ENCODE measurements at places on chromosomes 3 and 15. TPM values are rescaled to one million over a fixed set of nuclear protein-coding genes. Genes with fewer than 3 reads are reported as not detected.

DNA sequence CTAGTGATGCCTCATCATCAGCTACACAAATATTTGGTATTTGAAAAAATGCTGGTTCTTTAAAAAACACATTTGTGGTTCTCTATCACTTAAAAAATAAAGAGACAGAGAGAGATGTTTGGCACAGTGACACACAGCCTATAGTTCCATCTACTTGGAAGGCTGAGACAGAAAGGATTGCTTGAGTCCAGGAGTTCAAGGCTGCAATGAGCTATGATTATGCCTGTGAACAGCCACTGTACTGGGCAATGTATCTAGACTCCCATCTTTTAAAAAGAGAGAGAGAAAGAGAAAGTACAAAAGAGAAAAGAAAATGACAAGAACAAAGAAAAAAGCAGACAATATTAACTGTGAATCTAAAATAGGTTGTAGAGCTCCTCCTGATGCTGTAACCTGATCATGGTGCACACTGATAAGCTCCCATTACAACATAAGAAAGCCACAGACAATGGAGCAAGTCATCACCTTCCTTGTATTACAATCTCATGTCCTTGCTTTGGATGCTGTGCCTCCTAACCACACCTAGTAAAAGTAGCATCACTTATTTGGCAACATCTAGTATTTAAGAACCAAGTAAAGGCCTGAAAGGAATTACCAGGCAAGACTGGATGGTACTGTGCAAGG is 31.7 kb upstream of the MAP4 start:
- H3K27me3 ChIP-seq: no peaks in the 10 kb centered on the region
- DNase-seq: no peak
- no peaks in the 10 kb centered on the region for H3K4me1 ChIP-seq

DNA sequence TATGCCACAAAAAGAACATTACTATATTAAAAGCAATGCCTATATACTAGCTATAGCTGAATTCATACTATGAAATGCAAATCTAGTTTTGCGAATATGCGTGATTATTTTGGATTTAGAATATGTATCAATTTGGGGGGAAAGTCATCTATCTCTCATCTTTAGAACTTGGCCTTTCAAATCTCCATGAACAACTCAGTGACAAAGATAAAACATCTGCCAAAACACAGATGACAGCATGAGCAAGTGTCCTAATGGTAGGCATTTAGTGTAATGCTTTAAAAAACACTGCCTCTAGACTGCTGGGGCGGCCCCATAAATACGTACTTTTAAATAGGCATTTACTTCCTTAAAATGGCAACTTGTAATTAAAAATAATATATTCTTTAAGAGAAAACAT is 2.7 kb downstream of the CD47 start:
- no peaks in the 10 kb centered on the region for H3K27me3 ChIP-seq
- H3K36me3 ChIP-seq: peaks cover 6% of the 10 kb centered on the region
- DNase-seq: no peak
- H3K4me1 ChIP-seq: peaks cover 69% of the 10 kb centered on the region

GRCh38 chr3:2856138-2857133 is 253.7 kb downstream of the IL5RA start:
- no peaks in the 10 kb centered on the region for H3K27me3 ChIP-seq
- H3K27ac ChIP-seq: no peak overlapping the region
- DNase-seq: no peak
- no peaks in the 10 kb centered on the region for H3K4me1 ChIP-seq
- no peak overlapping the region for H3K4me3 ChIP-seq
- H3K36me3 ChIP-seq: no peaks in the 10 kb centered on the region

- no peak for DNase-seq
- no peaks in the 10 kb centered on the region for H3K4me1 ChIP-seq
- no peaks in the 10 kb centered on the region for H3K36me3 ChIP-seq
- H3K27ac ChIP-seq: no peak overlapping the region
These were observed 27.7 kb upstream of the TSPAN3 start for GRCh38 chr15:77098572-77098971.

DNA sequence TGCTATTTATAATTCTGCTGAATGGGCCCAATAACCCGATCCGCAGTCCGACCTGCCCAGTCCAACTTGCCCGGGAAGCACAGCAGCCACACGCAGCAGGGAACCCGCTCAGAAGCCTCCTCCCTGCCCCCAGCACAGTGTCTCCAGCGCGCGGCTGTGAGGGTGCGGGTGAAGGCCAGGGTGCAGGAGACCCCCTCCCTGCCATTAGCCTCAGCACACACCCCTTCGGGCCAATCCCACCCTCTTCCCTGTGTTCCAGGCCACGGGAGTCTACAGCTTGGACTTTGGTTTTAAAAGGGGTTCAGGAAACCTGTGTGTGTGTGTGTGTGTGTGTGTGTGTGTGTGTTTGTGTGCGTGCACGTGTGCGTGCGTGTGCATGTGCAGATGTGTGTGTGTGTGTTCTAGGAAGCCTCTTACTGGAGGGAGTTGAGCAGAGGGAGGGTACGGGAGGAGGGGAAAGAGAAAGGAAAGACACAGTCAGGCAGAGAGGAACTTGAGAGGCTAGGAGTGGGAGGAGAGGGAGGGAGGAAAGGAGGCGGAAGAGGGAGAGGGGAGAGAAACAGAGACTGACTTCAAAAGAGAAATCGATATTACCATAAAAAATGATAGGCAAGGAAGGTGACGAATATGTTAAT is 34.2 kb downstream of the ATP2B2 start:
- H3K4me1 ChIP-seq: no peaks in the 10 kb centered on the region
- no peak for DNase-seq
- no peaks in the 10 kb centered on the region for H3K27me3 ChIP-seq
- H3K4me3 ChIP-seq: no peak overlapping the region
- H3K27ac ChIP-seq: no peak overlapping the region

- no peaks in the 10 kb centered on the region for H3K36me3 ChIP-seq
- no peaks in the 10 kb centered on the region for H3K27me3 ChIP-seq
- H3K4me3 ChIP-seq: no peak overlapping the region
- DNase-seq: no peak
These were observed 16.2 kb downstream of the NCEH1 start for GRCh38 chr3:172694573-172695246.

GRCh38 chr3:117706037-117706436 is 996.5 kb downstream of the TUSC7 start:
- no peaks in the 10 kb centered on the region for H3K4me1 ChIP-seq
- H3K27ac ChIP-seq: no peak overlapping the region
- no peak for DNase-seq
- H3K27me3 ChIP-seq: no peaks in the 10 kb centered on the region

- DNase-seq: no peak
- H3K4me1 ChIP-seq: peaks cover 75% of the 10 kb centered on the region
- no peaks in the 10 kb centered on the region for H3K27me3 ChIP-seq
These were observed 24.2 kb downstream of the PIAS1 start for GRCh38 chr15:68078365-68078764.

DNA sequence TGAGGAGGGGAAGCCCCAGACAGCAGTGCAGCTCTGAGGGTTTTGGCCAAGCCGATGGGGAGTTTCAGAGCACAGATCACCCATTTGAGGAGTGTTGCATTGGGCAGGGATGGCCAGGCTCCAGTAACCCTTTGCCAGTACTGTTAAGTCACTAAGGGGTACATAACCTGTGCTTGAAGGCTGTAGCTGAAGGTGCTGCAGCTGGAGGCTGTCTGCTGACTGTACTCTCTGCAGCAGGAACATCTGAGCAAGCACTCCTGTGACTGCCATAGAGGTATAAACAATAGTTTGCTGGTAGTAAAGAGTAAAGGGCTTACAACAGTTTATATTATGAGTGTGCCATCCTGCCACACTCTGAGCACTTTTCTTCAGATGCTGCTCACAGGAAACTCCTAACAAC is 297.8 kb downstream of the EPHA3 start:
- H3K4me3 ChIP-seq: no peak overlapping the region
- no peak overlapping the region for H3K27ac ChIP-seq
- H3K27me3 ChIP-seq: no peaks in the 10 kb centered on the region
- no peaks in the 10 kb centered on the region for H3K36me3 ChIP-seq
- DNase-seq: no peak

DNA sequence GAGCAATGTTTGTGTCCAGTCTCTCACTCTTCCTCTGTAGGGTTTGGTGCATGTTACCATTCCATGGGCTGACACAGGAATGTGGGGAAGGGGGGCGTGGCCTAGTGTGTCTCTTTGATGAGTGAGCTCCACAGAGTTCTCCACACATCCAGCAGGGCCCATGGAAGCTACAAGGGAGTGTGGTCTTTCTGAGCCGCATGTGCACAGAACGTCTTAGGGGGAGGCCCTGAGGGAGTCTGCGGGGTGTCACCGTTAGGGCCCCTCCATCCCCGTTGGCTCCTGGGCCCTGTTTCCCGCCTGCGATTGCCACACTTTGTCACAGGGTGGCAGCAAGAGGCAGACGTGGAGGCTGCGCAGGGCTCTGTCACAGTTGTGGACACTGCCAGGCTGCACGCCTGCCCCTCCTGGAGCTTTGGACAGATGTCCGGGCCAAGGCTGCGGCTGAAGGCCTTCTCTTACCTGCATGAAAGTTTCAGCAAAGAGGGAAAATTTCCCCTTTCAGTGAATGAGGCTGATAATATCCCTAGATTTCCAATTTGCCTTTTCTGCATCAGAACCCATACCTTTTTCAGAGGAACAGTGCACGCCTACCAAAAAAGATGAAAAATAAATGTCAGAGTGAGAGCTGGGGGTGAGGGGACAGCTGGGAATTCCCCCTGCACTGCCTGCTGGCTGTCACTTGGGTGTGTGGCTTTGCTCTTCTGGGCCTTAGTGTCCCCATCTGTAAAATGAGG is 24.3 kb downstream of the CACNA2D3 start:
- H3K4me1 ChIP-seq: no peaks in the 10 kb centered on the region
- DNase-seq: no peak
- H3K27me3 ChIP-seq: no peaks in the 10 kb centered on the region
- H3K4me3 ChIP-seq: no peak overlapping the region
- H3K27ac ChIP-seq: no peak overlapping the region
- H3K36me3 ChIP-seq: no peaks in the 10 kb centered on the region

DNA sequence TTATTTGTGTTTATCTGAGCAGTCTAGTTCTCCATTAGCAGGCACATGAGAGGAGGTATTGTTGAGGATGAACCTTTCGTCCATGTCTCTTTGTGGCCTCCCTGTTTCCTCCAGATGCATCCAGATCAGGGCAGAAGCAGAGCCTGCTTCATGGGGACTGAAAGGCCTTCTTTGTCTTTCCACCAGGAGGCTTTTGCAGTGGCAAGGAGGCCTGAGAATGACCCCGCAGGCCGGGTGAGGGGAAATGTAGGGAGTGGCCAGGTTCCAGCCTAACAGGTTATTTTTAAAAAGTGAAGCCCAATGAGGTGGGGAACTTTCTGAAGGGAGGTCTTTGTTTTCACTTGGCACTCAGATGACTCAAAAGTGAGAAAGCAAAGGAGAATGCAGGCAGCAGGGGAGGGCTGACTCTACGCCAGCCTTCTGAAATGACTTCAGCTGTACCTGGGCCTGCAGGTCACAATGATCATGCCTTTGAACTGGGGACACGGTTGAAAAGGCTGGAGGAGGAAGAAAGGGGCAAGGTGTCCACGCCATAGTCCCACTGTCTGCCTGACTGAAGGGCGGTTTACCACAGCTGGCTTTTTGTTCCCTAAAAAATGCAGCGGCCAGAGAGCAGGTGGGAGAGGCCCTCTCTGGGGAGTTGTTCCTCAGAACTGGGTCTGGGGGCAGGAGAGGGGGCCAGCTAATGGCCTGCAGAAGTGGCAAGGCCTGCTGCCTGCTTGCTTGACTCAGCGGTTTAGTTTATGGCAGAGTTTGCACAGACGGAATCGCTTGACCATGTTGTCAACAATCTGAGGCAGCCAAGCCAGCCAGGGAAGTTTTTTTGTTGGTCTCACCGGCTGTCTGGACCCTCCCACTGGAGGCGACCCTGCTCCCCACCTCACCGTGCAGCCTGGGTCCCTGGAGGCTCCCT is 28.7 kb downstream of the CMTM7 start:
- peaks cover 94% of the 10 kb centered on the region for H3K4me1 ChIP-seq
- no peaks in the 10 kb centered on the region for H3K27me3 ChIP-seq

DNA sequence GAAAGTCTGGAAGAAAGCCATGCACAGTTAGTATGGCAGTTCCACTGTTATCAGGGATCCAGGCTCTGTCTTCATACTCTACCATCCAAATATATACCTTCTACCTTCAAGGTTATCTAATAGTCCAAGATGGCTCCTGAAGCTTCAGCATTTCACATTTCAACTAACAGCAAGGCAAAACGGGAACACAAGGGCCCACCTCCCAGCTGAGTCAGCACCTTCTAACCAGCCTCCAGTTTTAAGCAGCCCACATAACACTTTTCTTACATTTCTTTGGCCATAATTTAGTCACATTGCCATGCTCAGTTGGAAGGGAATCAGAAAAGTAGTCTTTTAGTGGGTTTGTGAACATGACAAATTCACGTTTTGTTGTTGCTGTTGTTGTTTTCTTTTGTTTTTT is 15.4 kb upstream of the MSL2 start:
- no peaks in the 10 kb centered on the region for H3K36me3 ChIP-seq
- no peak for DNase-seq
- H3K4me1 ChIP-seq: no peaks in the 10 kb centered on the region
- H3K4me3 ChIP-seq: no peak overlapping the region

DNA sequence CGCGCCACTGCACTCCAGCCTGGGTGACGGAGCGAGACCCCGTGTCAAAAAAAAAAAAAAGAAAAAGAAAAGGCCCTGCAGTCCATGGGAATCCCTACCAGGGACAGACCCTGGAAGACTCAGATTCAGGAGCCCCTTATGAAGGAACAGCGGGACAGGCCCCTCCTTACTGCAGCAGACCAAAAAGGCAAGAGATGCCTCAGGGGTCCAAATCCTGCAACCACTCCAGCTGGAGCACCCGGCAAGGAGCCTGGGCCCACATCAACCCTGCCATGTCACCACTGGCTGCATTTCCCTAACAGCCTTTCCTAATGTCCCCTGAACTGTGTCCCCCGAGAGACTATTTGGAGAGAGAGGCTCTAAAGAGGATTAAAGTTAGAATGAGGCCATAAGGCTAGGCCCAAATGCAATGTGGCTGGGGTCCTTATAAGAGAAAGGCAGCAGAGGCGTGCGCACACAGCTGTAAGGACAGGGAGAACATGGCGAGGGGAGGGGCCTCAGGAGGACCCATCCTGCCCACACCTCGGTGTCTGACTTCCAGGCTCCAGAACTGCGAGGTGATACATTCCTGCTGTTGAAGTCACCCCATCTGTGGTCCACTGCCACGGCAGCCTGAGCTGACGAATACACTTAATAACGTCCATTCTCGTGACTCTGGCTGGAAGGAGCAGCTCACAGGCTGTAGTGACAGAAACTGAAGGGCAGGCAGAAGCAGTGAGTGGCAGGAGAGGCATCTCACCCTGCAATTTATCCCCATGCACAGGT is 78.1 kb downstream of the ATP10A start:
- peaks cover 8% of the 10 kb centered on the region for H3K36me3 ChIP-seq
- H3K4me1 ChIP-seq: no peaks in the 10 kb centered on the region
- no peak overlapping the region for H3K4me3 ChIP-seq
- H3K27ac ChIP-seq: no peak overlapping the region
- no peaks in the 10 kb centered on the region for H3K27me3 ChIP-seq

- DNase-seq: no peak
- no peak overlapping the region for H3K27ac ChIP-seq
- peaks cover 9% of the 10 kb centered on the region for H3K4me1 ChIP-seq
- no peak overlapping the region for H3K4me3 ChIP-seq
These were observed 17.4 kb downstream of the GPR160 start for GRCh38 chr3:170055209-170055608.

Gene CAND2
- polyA plus RNA-seq: 2.2 TPM

Gene LARP6
- not detected for polyA plus RNA-seq

Gene ACP3
- not detected for polyA plus RNA-seq

Gene HIGD2B
- not detected for polyA plus RNA-seq

Gene CNTN3
- not detected for polyA plus RNA-seq

Gene DPPA4
- not detected for polyA plus RNA-seq

Gene STRC
- not detected for polyA plus RNA-seq
